ENCODE measurements at places on chromosomes 3 and 15.
A peak's percentile ranks its signal among the peaks of the same experiment; 100 is the strongest.

DNA sequence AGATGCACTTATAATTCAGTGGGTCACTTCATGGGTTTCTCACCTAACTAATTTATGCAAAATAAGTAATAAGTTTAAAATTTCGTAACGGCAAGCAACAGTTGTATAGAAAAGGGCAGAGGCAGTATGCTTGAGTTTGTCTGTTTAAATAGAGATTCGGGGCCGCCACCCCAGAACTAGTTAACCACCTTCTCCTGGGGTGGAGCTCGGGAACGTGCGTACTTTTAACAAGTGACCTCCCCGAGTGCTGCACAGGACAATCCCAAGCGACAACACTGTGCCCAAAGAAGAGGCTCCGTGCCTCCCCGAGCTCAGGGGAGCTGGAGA is 439 bp downstream of the SSR3 start:
- DNase-seq, result no peak

- DNase-seq, result no peak
Observed at GRCh38 chr15:86042226-86042625, 37.4 kb upstream of the AGBL1 start.

- DNase-seq, result no peak
Observed at GRCh38 chr15:68654786-68655560, 76.2 kb downstream of the CORO2B start.

DNA sequence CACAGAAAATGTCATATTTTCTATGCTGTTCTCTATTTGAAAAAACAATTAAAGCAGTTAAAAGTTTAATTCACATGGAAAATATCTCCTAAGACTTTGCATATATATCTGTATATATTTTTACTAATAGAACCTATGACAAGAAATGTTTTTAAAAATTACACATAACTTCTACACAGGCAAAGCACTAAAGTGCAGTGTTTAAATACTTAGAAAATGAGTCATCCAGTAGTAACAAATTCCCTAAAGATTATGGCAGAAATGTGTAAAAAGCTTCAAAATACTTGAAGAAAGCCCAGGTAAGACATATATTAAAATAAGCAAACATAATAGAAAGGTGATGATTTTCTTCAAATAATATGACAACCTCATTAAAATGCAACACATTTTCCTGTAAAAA is 236.6 kb downstream of the TBC1D5 start:
- no peak for DNase-seq

DNA sequence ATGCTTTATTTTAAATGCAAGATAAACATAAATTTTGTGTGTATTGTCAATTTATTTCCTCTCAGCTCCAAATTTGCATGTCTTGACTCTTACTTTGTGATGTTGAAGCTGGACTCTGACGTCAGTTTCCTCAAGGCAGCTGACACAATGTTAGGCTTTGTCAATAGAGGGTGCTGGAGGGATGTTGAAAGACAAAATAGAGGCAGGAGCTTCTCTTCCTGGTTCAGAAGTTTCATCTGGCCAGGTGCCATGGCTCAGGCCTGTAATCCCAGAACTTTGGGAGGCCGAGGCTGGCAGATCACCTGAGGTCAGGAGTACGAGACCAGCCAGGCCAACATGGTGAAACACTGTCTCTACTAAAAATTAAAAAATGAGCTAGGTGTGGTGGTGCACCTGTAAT is 408.6 kb downstream of the GBE1 start:
- DNase-seq, result no peak

DNA sequence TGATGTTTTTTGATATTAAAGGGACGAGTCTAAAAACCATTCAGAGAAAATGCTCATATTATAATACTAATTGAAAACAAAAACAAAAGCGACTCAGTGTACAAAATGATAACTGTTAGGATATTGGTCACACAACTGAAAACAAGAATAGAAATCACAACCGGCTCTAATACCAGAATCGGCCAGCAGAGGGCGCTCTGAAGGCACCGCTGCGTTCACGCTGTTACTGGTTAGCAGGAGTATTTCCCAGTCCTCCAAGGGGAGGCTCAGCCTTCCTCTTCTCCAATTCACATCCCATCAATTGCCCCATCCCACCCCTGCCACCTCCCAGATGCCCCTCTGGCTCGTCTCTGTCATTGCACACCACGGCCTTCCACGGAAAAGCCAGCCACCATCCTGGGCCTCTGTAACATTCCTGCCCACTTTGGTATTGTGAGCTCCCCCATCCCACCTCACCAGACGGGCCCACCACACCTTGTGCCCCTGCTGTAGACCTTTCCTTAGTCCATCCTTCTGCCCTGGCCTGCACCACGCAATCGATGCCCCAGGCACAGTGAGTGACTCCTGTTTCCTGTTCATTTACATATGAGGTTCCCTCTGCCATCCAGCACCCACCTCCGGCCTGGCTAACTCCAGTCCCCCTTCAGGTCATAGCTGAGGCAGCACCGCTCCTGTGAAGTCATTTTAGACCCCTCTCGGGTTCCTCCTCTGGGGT is 8.5 kb downstream of the FAM107A start:
- peak; percentile 66 for DNase-seq

DNA sequence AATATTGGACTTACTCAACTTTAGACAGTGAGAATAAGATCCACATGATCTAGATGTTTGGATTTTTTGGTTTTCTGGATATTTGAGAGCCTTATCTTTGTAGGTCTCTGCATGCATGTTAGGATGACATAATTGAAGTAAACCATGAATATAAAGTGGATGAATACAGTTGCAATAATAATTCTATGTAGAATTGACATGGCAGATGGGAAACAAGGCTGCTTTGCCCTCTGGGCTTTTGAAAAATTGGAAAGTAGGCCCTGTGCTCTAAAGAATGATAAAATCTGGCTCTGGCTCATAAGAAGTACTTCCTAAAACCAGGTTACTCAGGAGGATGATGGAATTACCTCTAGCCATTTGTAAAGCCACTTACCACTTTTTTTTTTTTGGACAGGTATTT is 86.9 kb downstream of the ZNF609 start:
- DNase-seq, result no peak

DNA sequence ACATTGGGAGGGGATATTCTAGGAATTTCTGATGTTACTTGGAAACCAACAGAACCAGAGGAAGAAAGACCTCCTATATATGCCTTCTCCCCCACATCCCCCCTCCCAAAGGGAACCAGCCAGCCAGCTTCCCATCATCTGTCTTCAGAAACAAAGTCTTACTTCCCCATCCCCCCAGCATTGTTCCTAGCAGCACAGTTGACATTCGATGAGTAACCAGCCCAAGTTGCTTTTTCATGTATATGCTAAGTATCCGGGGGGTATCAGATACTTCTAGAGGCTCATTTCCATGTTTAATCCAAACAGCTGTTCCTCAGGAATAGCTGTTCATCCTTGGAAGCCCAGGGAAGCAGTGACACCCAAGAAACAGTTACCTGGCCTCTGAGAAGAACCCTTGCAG is 16.0 kb downstream of the RMDN3 start:
- DNase-seq, result no peak

GRCh38 chr3:196202516-196202970 is 8.7 kb downstream of the ZDHHC19 start:
- DNase-seq, result no peak

DNA sequence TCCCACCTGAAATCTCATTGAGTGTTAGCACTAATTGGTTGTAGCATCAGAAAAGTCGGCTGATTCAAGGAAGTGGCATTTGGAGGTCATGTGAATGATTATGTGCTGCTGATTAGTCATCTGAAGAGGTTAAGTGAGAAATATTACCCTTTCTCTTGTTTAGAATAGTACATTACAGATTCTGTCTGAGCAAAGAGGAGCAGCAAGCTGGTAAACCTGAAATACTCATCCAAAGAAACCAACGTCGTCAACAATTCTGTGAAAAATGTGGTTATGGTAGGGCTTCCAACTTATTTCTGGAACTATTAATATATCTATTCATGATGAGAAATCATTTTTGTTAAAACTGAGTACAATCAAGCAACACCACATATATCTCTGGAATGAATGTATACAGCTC is 1024.9 kb downstream of the TUSC7 start:
- DNase-seq, result no peak

DNA sequence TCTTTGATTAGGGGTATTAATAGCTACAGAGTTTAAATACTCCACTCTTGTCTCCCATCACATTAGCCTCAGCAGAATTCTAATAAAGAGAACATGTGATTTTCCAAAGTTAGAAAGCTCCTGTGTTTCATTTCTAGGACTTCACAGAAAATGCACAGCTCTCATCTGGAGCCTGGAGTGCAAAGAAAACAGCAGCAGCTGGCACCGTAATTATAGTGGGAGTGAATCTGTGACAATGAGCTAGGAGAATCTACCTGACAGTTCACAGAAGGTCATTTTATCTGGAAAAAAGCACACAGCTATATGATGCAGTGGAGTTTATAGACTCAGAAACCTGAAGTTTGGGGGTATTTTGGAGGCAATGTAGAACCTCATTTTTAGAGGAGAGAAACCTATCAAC is 5.4 kb upstream of the TRIM59 start:
- no peak for DNase-seq

DNA sequence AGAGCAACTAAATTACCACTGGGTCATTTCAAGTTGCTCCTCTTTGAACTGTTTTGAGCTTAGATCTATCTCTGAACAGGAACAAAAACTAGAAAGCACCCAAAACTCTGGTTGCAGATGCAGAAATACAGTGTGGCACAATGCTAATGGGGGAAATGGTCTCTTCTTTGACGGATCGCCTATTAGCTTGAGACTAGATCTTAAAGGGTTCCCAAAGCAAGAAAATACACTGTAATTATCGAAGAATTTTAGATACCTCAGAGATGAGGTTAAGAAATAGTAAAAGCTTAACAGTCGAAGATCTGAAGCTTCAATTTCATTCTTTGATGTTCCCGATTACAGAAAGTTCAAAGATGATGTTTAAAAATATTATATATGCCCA is 818 bp downstream of the PPP1R2 start:
- no peak for DNase-seq

DNA sequence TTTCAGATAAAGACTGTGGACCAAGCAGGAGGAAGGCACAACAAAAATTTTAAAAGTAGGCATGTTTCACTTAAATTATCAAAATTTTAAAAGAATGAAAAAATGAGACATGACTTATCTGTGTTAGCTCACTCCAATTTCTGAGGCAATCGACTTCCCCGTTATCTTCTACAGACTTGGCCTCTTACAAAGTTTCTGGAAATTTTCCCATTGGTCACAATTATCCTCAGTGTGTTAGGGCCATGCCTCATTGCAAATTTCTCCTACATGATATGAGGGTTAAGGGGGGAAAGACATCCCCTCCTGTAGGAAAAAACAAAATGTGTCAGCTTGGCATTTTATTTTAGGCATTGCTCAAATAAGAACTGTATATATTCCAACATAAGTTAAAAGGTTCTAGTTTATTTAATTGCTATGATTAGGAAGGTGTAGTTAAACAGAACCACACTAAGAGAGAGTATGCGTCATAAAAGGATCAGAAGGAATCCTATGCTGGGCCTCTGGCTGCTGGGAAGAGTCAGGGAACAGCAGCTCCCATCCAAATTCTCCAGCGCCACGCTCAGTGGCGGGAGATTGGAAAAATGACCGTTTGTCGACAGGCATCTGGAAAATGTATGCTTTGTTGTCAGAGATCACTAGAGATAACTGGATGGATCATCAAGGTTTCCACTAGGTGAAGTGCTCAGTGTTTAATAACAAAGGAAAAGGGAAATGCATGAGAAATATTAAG is 463.6 kb upstream of the NR2F2 start:
- DNase-seq, result no peak

- peak; percentile 18 for DNase-seq
Observed at GRCh38 chr15:66251790-66252684, 1.5 kb downstream of the MEGF11 start.

DNA sequence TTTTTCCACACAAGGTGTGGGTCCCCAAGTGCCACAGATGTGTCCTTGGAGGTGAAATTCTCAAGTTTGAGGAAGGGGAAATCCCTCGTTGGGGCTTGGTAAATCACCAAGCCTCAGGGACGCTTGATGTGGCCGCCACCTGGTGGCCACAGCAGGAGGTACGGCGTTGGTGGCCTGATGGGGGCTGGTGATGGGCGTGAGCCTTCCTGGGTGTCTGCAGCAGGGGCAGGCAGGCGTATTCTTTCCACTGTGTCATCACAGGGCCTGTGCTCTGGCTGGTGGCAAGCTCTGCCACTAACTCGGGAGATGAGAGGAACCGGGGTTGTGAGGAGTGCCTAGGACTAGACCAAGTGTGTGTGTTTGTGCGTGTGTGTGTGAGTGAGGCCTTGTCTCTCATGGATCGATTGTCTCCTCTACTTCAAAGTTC is 4.2 kb downstream of the ACOX2 start:
- peak; percentile 81 for DNase-seq

GRCh38 chr15:68175526-68175925 is 29.6 kb downstream of the CALML4 start:
- no peak for DNase-seq

- no peak for DNase-seq
Observed at GRCh38 chr3:97464035-97464434, 300.5 kb upstream of the ARL6 start.

- no peak for DNase-seq
Observed at GRCh38 chr3:39812537-39812936, 3.1 kb downstream of the MYRIP start.

DNA sequence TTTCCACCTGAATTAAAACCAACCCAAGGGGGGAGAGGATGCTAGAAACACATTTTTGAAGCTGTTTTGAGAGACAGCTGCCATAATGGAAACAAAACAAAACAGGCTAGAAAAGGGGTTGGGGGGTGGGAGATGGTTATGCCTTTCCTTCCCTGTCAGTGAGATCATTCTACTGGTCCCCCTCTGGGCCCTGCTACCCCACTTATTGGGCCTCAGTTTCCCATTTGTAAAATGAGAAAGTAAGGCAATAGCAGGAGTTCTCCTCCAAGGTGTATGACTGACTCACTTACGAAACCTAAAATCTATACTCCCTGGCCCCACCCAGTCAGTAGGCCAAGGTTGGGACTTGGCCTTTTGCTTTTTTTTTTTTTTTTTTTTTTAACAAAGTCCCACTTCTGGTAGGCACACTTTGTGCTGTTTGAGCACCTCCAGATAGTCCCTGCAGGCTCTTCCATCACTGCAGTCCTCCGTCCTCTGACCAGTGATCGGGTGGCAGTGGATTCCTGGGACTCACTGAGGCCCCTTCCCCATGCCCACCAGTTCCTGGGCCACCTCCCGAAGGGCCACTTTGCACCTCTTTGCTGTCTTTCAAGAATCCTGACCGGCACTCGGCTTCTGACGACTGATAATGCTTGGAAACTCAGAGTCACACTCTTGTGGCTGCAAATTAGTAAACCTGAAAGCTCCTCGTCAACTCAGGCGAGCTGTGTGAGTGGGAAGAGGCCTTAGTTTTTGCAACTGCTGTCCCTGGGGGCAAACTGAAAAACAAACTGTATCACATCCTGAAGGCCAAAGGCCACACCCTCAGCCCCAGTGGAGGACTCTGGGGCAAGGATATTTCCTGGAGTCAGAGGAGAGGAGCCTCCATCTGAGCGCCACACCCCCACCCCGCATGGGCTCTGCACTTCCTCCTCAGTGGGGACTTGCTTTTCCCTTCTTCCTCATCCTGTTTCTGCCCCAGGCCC is 6.7 kb upstream of the PSTPIP1 start:
- peak; percentile 33 for DNase-seq

DNA sequence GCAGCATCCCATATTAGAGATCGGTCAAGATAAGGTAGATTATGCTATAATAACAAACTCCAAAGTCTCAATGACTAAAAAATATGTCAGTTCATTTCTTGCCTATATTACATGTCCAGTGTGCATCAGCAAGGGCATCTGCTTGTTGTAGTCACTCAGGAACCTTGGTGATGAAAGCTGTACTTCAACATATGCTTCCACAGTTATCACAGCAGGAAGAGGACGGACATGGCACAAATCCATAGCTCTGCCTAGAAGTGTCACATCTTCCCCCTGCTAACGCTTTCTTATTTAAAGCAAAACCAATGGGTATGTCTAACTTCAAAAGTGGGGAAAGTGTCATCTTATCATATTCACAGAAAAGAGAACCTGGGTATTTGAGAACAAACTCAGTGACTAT is 20.0 kb upstream of the PIAS1 start:
- DNase-seq, result no peak

Measured in activated CD4-positive, alpha-beta T cell treated with anti-CD3 and anti-CD28 coated beads, Interleukin-2, amount 50 U/mL, for 4 hours (primary cell).